ENCODE measurements at places on chromosomes 4 and X.

DNA sequence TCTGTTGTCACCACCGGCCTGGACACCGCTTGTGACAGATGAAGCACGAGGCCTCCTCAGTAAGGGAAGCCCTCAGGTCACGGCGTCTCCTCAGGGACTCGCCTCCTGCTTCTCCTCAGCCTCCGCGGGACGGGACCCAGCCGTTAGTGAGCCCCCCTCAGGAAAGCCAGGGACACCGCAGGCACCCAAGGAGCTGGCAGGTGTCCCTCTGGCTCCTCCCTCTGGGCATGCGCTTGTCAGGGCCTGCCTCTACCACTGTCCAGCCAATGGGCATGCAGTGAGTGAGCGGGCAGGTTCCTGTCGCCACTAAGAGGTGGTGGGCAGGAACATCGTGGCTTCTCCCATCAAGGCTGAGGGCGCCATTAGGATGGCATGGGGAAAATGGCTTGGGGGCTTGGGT lies 23.5 kb upstream of the CT55 start:
- no peak for DNase-seq

GRCh38 chr4:37650481-37650880 lies 35.7 kb downstream of the RELL1 start:
- no peak for DNase-seq

DNA sequence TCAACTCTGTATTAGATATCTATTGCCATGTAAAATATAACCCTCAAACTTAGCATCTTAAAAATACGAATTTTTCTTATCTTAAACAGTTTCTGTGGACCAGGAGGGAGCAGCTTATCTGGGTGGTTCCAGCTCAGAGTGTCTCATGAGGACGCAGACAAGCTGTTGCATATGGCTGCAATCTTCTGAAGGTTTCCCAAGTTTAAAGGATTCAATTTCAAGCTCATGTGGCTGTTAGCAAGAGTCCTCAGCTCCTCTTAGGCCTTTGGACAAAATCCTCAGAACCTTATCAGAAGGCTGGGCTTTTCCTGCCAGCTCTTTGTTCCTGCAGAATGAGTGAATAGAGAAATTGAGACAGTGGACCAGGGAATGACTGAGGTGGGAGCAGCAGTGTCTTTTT lies 2.8 kb upstream of the CTSO start:
- no peak for DNase-seq

DNA sequence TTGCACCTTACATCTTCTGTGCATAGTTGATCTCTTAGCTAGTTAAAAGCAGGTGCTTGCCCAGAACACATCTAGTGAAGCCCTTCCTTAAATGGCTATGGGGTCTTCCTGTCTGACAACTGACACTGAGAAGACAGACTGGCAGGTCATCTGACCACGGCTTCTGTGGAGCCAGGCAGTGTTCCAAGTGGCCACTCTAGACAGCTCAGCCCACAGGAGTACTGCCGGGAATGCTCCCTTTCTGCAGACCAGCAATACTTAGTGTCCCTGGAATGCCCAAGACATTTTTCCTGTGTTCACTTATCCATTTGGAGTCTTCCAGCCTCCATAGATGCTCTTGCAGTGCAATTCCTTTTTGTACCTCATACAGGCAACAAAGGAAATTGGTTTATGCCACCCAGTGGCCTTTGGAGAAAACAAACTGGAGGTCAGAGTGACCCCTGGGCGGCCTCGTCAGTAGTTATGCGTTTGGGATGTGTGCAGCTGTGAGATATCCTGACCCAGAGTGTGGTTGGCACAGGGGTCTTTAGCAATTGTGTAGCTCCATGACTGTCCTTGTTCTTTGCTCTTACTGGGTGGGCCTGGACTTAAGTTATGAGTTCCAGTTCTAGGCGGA lies 335.5 kb downstream of the ARHGAP10 start:
- no peak for DNase-seq

- DNase-seq = peak; percentile 78
Measured at GRCh38 chr4:23934915-23935314, 45.1 kb upstream of the PPARGC1A start.

- DNase-seq = no peak
Measured at GRCh38 chr4:78379991-78380729, 171.4 kb upstream of the ANXA3 start.

DNA sequence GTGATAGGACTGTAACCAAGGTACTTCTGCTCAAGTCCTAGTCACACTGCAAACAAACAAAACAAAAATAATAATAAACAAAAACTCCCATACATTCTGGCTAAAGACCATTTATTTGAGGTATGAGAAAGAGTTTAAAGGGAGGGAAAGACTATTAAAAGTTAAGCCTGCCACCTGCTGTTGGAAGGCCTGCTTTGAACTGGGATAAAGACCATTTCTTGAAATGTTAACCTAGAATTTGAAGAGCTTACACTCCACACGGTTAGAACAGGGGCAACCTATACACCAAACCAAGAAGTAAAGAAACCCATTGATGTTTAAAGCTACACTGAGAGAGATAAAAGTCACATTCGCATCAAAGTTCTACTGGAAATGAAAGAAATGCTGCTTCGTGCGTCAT lies 548.7 kb upstream of the DIPK2B start:
- no peak for DNase-seq

DNA sequence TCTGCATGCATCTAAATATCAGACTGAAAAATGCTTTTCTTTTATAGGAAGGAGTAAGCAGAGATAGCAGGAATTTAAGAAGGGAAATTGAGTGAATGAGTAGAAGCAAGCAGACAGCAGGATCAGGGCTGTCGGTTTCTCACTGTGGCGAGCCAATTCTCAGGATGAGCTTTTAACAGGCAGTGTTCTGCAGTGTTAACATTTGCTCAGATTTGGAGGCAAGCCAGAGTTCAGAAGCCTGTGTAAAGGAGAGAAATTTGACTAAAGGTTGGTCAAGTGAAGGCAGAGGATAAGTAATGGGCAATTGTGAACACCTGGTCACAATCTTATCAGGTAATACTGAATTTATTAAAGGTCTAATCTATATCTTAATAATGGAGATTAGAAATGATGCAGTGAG lies 133.3 kb upstream of the MAGEB16 start:
- no peak for DNase-seq

DNA sequence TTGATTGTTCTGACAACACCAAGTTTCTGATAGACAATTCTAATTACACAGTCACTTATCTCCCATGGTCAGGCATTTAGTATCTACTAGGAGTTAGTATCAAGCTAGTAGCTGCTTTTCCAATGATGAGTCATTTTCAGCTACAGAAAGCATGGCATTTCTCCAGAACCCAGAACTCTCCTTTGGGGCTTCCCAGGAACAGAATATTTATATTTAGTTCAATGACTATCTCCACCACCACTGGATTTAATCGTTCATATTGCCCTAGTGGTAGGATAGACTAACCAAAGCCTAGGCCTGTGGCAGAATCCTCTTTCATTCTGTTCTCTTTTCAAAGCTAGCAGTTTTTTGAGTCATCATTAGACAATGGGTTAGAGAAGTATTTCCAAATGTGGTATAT lies 569.4 kb downstream of the GABRG1 start:
- DNase-seq = no peak

GRCh38 chr4:105067431-105067830 lies 79.2 kb upstream of the TET2 start:
- no peak for DNase-seq

- no peak for DNase-seq
Measured at GRCh38 chr4:14867847-14868246, 134.4 kb upstream of the CPEB2 start.

DNA sequence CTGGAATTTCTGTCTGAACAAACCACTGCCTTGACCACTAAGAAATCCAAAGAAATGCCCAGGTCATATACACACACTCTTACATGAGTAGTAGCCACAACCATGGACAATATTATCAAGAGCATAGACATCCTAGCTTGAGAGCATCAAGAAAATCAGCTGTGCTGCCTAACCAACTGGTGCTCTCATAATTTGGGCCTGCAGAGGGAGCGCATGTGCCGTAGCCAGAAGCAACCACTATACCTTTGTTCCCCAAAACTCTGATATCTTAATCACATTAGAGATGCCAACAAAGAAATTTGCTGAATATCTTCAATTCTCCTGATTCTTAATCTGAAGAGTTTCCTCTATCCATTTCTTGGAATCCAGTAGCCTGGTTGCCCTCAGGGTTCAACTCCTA lies 163.6 kb downstream of the ZNF674 start:
- no peak for DNase-seq

- DNase-seq = no peak
Measured at GRCh38 chr4:81743731-81744435, 272.2 kb upstream of the RASGEF1B start.

- DNase-seq = no peak
Measured at GRCh38 chr4:142347241-142347640, 498.9 kb downstream of the INPP4B start.

GRCh38 chr4:13312264-13312663 lies 171.9 kb downstream of the RAB28 start:
- DNase-seq = no peak

- no peak for DNase-seq
Measured at GRCh38 chrX:99761731-99762130, 648.3 kb downstream of the PCDH19 start.

DNA sequence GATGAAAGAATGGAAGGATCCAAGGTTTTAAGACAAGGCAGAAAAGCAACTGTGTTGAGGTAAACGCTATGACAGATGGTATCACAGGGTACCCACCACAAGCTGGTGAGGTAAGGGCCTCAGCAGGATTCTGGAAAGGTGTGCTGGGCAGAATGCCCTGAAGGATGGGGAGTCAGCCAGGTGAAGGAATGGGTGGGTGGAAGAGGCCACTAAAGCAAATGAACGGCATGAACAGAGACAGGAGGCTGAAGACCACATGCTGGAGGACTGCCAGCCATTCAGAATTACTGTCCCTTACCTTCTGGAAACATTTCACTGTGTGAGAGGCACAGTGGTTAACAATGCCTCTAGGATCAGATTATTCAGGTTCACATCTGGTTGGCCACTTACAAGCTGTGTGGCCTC lies 23.6 kb downstream of the GPRIN3 start:
- DNase-seq = no peak

DNA sequence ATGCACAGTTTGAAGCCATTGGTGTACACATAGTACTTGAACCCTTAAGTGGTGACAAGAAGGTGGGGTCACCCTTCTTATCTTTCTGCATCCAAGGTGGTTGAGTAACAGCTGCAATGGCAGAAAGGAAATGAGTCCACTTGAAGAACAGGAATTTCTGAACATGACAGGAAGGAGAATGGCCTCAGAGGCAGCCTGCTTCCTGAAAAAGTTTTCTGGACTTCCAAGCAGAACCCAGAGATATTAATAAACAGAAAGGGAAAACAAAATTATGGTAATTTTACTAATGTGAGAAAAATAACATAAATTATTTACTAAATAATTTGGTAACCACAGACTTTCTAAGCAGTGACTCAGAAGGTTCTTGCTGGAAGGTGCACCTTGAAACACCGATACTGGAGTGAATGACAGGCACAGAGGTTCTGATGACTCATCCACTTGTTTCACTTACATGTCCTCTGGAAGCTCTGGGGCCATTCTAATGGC lies 119.9 kb upstream of the HS3ST1 start:
- no peak for DNase-seq

DNA sequence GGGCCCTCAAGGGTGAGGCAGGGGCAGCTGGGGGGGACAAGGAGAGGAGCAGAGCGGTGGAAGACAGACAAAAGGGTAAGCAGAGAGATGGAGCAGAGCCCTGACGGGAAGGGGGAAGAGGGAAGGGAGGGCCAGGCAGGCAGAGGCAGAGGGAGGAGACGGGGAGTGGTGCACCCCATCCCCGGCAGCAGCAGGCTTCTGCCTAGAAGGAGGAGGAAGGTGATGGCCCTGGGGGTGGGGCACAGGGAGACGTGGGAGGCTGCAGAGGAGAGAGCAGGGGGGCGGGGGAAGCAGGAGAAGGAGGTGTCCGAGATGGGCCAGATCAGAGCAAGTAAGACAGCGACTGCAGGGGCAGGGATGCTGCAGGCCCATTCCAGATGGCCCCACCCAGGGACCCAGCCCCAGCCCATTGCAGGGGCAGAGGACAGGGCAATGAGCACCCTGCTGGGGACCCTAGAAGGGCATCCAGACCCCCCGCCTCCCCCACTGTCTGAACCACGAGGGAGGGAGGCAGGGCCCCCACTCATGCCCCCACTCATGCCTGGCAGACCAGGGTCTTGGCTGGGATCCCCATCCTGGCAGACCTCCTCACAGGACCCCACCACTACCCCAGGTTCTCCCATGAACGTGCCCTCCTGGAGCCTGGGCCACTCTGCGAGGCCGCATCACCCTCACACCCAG lies 2.7 kb downstream of the L1CAM start:
- DNase-seq = no peak

GRCh38 chrX:37818031-37818430 lies 29.3 kb downstream of the DYNLT3 start:
- no peak for DNase-seq

DNA sequence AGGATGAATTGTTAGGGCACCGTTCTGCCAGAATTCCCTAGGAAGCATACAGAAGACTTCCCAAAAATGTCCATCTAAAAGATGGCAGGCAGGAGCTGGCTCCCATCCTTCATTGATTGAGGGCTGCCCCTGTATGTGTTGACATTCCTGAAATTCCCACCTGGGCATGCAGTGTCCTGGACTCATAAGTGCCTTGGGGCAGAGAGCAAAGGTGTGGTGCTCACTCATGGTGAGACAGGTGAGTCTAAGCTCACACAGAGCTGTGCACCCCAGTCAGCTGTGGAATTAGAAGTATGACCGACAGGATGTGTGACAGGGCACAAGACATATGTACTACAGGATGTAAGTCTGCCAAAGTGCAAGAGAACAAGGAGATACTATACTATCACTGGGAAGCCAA lies 271.9 kb downstream of the MID1IP1 start:
- no peak for DNase-seq

- DNase-seq = no peak
Measured at GRCh38 chrX:128436397-128437103, 384.3 kb upstream of the ACTRT1 start.

DNA sequence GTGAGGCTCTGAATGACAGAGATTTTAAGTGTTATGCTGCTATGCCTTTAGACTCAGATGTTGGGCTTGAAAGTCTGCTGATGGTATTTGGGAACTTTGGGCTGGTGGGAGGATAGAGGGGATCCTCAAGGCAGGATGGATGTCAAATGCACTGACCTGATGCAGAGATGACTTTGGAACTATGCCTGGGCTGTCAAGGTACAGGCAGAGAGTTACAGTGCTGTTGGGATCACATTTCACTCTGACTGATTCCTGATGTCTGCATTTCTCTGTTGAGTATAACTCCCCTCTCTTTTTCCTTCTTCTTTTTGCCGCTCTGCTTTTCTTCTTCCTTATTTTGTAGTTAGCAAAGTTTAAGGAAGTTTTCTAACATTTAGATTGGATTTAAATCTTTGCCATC lies 271.8 kb upstream of the ARX start:
- DNase-seq = no peak

DNA sequence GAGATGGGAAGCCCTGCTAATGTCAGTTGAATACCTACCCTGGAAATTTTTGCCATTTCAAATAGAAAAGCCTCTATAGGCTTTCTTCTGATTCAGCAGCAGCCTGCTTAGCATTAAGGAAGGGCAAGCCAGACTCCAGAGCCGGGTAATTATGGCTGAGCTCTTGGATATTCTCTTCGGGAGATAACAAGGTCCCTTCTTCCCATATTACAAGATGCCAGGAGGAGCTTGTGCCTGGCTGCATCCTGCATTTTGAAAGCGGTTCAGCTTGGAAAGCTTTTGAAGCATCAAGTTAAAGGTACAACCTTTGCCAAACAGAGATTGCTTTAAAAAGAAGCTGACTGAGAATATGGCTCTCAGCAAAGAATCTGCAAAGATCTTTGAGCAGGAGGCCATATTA lies 399.6 kb upstream of the RPS6KA3 start:
- no peak for DNase-seq

All from ureter (tissue), 1 donor.